Stimulated activated CD8-positive, alpha-beta memory T cell treated with anti-CD3 and anti-CD28 coated beads, Interleukin-4, amount 100 ng/mL, for 1 hour (primary cell): ENCODE measurements at places on chromosomes 3 and 15.

GRCh38 chr3:157631478-157631877, 128.3 kb upstream of the VEPH1 start:
- DNase-seq: no peak

DNA sequence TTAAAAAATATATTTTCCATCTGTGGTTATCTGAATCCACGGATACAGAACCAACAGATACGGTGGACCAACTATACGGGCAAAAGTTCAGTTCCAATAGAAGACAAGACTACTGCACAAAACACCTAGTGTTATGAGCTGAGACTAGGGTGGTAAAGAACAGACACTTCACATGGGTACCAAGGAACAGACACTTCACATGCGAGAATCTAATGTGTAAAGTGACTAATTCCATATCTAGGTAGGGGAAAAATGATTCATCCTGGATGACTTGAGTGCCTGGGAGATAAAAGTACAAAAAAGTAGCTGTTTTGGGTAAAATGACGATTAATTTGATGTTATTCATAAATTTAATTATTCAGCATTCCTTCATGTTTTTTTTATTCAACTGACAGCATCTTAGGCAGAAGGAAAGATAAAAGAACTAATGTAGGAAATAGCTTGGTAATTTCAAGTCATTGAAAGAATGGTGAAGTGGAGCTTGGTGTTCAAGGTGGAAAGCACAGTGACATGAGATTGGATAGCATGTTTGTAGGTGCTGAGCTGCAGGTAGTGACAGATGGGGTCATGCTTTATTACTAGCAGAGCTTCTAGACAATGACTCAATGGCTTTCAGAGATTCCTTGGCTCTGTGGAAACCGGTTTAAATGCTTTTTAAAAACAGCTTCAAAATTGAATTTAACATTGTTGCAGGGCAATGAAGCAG, 5.2 kb downstream of the CD200 start:
- DNase-seq: no peak

- no peak for DNase-seq
Measured at GRCh38 chr3:29711255-29711771, 430.4 kb downstream of the RBMS3 start.

- DNase-seq: no peak
Measured at GRCh38 chr15:63560741-63561448, 36.3 kb upstream of the FBXL22 start.

- no peak for DNase-seq
Measured at GRCh38 chr3:127044996-127045395, 62.1 kb downstream of the PLXNA1 start.

DNA sequence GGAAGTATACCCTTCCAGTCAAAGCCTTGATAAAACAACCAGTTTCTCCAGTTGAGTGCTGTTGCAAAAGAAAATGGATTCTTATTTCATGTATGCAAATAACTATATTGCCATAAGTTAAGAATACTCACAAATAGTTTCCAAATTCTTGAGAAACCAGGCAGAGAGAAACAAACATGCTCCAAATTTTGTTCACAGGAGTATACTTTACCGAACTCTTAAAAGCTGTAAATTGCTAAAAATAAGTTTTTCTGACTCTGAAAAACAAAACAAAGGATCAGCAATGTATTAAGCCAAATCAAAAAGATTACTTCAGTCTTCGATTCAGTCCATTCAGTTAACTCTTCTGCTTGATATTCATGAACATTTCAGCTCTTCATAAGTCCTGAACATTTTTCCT, 646.5 kb downstream of the MCTP2 start:
- DNase-seq: no peak

- DNase-seq: no peak
Measured at GRCh38 chr15:29569533-29570092, 252.7 kb downstream of the TJP1 start.
